OCI-LY7 (cell line): ENCODE measurements at places on chromosomes 6 and 20. TPM values are rescaled to one million over a fixed set of nuclear protein-coding genes. Genes with fewer than 3 reads are reported as not detected.

The FERMT1 gene
- not detected in 2 replicates for total RNA-seq

The RALGAPB gene
- total RNA-seq, result 40.0 and 42.9 TPM in 2 replicates

The OR2H1 gene
- not detected in 2 replicates for total RNA-seq

The RHAG gene
- not detected in 2 replicates for total RNA-seq

The IL17F gene
- total RNA-seq, result not detected in 2 replicates

The LINC00237 gene
- total RNA-seq, result not detected in 2 replicates

The ZDHHC14 gene
- 3.0 and 3.2 TPM in 2 replicates for total RNA-seq

The MTFR2 gene
- 26.6 and 32.9 TPM in 2 replicates for total RNA-seq

The PPP1R3G gene
- total RNA-seq, result 0.10 TPM in 1 of 2 replicates, not detected in the other

GRCh38 chr6:145734486-145735355 is 599 bp downstream of the EPM2A start:
- DNase-seq, result peak; percentile 78

GRCh38 chr6:33197431-33198048 is 2.9 kb downstream of the RXRB start:
- DNase-seq, result peak; percentile 74

DNA sequence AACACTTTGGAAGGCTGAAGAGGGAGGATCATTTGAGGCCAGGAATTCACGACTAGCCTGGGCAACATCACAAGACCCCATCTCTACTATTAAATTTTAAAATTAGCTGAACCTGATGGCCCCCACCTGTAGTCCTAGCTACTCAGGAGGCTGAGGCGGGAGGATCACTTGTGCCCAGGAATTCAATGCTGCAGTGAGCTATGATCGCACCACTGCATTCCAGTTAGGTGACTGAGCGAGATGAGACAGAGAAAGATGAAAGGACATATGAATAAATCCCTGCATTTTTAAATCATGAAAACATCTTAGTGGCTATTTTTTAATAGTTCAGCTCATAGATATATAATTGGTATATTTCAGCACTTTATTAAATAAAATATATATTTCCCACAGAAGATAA is 93.8 kb downstream of the GPR63 start:
- no peak for DNase-seq

DNA sequence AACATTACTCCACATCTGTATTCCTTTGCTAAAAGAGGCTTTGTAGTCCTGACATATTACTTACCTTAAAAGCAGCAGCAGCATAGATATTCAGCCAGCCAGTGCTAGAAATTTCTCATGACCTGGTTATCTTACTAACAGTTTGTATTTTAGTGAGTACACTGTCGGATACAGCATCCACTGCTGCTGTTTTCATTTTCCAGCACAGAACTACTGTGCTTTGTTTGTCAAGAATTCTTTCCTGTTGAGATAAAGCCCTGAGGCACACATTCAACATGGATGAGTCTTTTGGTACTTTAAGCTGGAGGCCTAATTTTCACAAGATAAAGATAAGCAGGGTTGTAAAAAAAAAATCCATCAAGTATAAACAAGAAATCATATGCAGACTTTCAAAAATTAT is 311.2 kb upstream of the OPRM1 start:
- no peak for DNase-seq

GRCh38 chr20:44856442-44856841 is 29.1 kb upstream of the YWHAB start:
- no peak for DNase-seq

GRCh38 chr6:48101290-48101689 is 9.7 kb downstream of the PTCHD4 start:
- DNase-seq, result no peak

- no peak for DNase-seq
These were observed 144.2 kb downstream of the PREX1 start for GRCh38 chr20:48683467-48684175.

DNA sequence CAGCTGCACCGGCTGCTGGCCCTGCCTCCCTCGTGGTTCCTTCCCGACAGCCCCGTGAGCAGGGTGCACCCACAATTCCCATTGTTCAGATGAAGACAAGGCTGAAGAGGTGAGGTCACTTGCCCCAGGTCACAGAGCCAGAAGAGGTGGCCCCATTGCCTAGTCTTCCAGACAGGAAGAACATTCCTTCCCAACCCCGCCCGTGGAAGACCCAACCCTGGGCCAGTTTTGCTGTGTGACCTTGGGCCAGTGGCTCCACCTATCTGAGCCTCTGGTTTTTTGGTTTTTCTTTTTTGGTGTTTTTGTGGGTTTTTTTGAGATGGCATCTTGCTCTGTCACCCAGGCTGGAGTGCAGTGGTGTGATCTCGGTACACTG is 61.7 kb downstream of the RIPOR3 start:
- no peak for DNase-seq

GRCh38 chr6:122806291-122806690 is 17.2 kb downstream of the SMPDL3A start:
- DNase-seq, result no peak

- DNase-seq, result no peak
These were observed 300.1 kb upstream of the KCNQ5 start for GRCh38 chr6:72321788-72322187.

- no peak for DNase-seq
These were observed 266.3 kb downstream of the PTPRT start for GRCh38 chr20:42923348-42923918.

DNA sequence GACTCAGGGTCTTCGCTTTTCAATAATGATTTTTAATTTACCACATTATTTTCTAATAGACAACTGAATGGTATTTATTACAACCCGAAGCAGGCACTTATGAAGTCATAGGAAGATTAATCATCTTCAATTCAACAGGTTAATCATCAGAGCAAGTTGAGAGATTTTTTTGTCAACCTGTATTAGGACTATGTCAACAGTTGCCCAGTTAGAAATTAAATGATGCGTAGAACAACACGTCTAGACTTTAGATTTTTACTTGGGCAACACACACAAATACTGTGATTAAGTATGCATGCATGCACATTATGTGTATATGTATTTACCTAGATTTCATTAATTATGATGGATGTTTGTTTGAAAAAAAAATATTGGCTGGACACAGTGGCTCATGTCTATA is 4.3 kb downstream of the ILRUN start:
- no peak for DNase-seq

DNA sequence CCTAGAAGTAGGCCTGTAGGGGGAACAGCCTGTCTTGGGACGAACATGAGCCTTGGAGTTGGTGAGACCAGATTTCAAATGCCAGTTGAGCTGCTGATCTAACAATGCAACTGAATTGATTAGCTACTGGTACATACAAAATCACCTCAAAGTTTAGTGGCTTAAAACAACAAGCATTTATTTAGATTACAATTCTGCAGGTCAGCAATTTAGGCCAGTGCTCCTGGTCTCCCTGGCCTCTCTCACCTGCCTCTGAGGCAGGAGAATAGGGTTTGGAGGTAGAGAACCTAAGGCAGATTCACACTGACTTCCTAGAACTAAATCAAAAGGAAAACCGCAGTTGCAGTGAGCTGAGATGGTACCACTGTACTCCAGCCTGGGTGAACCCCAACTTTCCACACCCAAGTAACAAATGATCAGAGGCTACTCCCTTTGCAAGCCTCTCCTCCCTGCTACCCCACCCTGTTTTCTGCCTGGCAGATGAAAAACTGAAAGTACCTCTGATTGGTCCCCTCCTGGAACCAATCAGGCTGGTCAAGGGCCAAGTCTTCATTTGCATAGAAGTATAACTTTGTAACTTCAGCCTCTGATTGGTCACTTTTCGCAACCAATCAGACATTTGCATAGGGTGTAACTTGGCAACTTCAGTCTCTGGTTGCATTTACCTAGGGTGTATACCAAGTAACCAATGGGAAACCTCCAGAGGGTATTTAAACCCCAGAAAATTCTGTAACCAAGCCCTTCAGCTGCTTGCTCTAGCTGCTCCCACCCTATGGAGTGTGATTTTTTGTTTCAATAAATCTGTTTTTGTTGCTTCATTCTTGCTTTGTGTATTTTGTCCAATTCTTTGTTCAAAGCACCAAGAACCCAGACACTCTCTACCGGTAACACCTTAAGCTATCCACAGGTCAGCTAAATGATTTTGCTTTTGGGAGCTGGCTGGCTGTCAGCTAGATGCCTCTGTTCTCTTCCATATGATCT is 8.1 kb upstream of the UBR2 start:
- peak; percentile 30 for DNase-seq

DNA sequence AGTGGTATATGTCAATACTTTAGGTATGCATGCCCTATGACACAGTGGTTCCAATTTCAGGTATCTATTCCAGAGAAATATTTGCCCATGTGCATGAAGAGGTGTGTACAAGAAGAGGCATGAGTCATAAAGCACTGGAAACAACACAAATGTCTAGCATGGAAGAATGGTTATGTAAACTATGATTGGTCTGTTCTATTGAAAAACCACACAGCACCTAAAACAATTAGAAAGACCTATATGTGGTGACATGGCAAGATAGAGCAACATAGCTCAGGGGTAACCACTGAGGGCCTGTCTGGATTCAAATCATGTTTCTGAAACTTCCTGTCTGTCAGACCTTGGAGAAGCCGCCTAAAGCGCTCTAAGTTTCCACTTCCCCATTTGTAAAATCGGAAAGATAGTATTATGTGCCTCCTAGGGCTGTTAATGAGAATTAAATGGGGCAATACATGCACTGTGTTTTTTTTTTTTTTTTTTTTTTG is 76.0 kb upstream of the SHLD1 start:
- DNase-seq, result peak; percentile 94

- no peak for DNase-seq
These were observed 37.1 kb downstream of the SUN5 start for GRCh38 chr20:32966881-32967781.

DNA sequence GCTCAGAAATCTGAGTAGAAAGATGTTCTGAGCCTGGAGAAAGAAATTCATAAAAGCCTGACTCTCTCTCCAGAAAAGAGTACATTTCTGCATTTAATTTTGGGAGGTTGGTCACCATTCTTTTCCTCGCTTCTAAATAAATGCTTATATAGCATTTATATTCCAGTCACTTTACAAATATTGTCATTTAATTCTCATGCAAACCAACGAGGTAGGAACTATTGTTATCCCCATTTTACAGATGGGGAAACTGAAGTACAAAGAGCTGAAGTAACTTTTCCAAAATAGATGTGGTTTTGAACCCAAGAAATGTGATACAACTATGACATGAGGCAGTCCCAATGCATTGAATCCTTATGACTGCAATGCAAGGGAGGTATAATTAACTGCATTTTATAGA is 4.5 kb upstream of the TRIB3 start:
- no peak for DNase-seq

DNA sequence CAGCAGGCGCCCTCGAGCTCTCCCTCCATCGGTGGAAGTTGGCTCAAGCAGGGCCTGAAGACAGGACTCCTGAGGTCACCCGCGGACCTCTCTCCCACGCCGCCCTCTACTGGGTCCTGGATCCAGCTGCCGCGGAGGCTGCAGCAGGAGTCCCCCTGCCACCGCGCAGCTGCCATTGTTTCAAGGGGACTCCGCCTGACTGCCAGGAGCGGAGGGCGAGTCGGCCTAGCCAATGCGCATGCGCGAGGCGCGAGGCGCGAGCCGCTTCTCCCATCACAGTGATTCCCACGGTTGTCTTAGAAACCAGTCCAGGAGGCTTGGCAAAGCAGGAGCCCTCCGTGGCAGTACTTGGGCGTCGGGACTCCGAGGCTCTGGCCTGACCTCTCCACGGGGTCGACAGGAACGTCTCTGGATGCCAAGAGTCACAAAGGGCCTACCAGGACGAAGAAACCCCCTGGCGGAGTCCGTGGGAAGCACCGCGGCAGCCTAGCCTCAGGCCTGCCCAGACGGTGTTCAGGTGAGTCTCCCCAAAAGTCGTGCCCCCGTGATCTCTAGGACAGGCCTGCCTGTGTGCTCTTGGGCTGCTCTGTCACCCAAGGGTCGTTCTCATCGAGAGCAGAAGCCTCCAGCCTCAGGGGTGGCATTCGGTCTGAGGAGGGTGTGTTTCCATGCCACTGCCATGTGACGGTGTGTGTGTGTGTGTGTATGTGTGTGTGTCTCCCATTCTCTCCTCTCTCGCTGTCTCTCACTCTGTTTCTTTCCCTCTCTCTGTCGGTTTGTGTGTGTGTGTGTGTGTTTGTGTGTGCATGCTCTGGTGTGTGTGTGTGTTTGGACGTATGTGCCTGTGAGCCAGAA is 290.6 kb upstream of the ZNF337 start:
- DNase-seq, result peak; percentile 58

GRCh38 chr20:10438217-10438616 is 3.1 kb downstream of the SLX4IP start:
- no peak for DNase-seq

DNA sequence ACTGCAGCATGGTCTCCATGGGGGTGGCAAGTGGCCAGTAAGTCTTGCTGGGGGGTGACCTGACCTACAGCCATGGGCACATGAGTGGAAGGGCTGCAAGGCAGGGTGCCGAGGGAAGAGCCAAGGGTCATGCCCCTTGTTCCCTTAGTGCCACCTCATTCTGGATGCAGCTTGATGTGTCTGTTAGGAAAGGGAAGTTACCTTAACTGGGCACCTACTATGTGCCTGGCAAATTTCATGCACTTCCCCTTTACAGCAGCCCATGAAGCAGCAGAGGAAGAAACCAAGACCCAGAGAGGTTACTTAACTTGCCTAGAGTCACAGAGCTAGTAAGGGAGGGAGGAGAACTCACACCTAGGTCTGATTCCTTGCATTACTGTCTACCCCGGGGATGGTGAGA is 174.0 kb downstream of the MRPL14 start:
- no peak for DNase-seq

DNA sequence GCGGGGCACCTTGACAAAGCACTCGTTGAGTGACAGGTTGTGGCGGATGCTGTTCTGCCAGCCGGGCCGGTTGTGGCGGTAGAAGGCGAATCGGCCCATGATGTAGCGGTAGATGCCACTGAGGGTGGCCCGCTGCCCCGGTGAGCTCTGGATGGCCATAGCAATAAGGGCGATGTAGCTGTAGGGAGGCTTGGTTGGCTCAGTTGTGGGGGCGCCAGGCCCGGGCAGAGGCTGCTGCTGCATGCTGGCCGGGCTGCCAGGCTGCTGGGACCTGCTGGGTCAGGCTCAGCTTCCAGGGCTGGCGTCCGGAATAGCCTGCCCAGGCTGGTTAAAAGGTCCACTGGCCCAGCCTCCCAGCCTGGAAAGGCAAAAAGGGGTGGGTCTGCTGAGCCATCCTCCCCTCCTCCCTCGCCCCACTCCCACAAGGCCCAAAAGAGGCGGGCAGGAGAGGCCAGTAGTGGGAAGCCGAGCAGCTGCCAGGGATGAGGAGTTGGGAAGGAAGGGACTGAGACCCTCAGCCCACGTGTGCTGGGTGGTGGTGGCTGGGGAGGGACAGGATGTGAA is at the start of gene FOXS1:
Gene FOXS1, minus strand, starts transcription at position 305 of the 564 bp plus-strand sequence. Its CDS starts 62 bp downstream, at position 243.
- DNase-seq, result no peak

GRCh38 chr6:70270287-70271005 is 32.4 kb downstream of the COL9A1 start:
- no peak for DNase-seq

- DNase-seq, result no peak
These were observed 68.6 kb downstream of the ARHGAP18 start for GRCh38 chr6:129641344-129641743.
